NCI-H1436 treated with DMSO at 0.1 percent for 48 hours (cell line): ENCODE measurements at places on chromosomes 3 and 15.

DNA sequence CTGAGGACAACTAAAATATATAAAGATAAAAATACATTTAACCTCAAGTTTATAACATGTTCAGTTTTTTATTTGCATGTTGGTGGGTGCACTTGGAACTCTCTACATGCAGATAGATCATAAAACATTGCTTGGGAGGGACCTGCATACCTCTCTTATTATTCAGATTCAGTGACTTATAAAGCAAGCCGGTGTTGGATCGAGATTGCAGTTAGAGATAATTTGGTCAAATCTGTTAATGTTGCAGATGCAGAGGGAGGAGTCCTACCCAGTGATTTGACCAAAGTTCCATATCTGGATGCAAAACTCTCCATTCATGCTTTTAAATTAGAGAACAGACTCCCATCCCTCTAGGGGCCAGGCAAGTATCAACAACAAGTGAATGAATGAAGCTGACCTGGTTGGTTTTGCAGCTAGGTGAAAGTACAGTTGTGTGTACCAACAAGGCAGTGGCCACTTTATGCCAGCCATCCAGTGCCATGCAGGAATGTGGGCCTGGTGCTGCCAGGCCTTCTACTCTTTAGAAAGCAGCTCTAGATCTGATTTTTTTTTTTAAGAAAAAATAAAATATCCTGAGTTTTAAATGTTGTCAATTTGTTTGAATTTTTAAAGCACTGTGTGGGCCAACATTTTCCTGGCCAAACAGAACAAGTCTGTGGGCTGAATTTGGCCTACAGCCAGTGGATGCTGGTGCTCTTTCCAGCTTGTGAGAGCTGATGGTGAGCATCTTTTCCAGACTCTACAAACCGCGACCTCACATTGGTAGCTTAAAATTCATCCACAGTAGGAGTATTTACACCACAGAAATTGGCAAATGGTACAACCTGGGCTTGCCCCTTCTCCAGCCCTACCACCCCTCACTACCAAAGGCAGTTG lies 12.3 kb downstream of the CDIN1 start:
- DNase-seq: no peak

- no peak for DNase-seq
Measured at GRCh38 chr3:118412503-118412902, 622.1 kb downstream of the IGSF11 start.

- DNase-seq: no peak
Measured at GRCh38 chr3:134312873-134313846, 61.1 kb downstream of the AMOTL2 start.

GRCh38 chr3:45874677-45875346 lies 11.5 kb upstream of the CCR9 start:
- DNase-seq: no peak

GRCh38 chr15:66429117-66429516 lies 42.4 kb downstream of the MAP2K1 start:
- no peak for DNase-seq

GRCh38 chr15:86161250-86161649 lies 81.6 kb downstream of the AGBL1 start:
- no peak for DNase-seq

DNA sequence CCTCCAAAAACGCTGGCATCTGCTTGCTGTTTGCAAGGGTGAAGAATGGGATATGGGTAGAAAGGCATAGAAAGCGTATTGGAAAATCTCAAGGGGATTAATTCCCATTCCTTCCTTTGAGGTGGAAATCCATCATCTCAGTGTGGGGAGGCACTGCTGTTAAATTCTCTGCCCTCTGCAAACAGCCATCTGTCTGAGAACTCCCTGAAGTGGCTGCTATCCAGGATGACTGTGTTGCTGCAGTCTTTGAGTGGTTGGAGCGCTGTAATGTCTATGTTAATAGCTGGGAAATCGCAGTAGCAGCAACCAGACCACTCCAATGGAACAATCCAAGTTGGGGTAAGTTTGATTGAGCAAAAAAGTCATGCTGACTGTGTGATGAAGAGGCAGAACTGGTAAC lies 625.9 kb downstream of the NLGN1 start:
- DNase-seq: no peak

- DNase-seq: no peak
Measured at GRCh38 chr15:98946301-98947255, 61.0 kb downstream of the PGPEP1L start.

DNA sequence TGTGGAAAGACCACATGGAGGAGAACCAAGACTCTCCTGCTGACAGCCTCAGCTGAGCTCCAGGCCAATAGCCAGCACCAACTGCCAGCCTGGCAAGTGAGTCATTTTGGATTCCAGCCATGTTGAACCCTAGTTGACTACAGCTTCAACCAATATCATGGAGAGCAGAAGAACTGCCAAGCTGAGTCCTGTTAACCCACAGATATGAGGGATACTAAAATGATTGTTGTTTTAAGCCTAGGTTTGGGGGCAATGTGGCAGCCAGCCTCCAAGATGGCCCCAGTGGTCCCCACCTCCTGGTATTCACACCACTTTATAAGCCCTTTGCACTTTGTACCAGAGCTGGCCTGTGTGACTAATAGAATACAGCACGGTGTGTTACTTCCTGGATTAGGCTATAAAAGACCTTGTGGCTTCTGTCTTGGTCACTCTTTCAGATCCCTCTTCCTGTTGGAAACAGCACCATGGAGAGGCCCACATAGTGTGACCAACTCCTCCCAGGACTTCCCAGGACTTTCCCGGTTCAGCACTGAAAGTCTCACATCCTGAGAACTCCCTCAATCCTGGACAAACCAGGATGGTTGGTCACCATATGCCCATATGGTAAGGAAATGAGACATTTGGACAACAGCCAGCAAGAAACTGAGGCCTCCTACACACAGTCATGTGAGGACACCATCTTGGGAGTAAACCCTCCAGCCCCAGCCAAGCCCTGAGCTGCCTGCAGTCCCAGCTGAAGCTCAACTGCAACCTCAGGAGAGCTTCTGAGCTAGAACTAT lies 32.4 kb upstream of the CDV3 start:
- no peak for DNase-seq

GRCh38 chr15:81481346-81481745 lies 107.3 kb upstream of the TMC3 start:
- no peak for DNase-seq

- no peak for DNase-seq
Measured at GRCh38 chr3:182909318-182910040, 70.9 kb downstream of the DCUN1D1 start.

DNA sequence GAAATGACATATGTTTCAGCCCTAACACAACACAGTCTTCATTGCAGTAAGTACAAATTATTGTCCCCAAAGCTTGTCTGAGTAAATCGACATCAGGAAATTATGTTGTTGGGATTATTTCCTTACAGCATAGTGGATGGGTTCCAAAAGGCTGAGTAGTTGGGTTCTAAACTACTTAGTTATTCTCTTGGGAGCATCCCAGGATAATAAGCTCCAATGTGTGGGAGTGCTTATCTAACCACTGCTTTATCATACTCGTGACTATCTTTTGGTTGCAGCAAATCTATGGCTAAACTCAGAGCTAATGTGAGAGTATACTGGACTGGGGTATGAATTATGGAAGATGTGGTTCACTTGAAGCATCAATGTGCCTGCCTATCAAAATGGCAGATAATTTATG lies 128.5 kb downstream of the RBMS3 start:
- no peak for DNase-seq

DNA sequence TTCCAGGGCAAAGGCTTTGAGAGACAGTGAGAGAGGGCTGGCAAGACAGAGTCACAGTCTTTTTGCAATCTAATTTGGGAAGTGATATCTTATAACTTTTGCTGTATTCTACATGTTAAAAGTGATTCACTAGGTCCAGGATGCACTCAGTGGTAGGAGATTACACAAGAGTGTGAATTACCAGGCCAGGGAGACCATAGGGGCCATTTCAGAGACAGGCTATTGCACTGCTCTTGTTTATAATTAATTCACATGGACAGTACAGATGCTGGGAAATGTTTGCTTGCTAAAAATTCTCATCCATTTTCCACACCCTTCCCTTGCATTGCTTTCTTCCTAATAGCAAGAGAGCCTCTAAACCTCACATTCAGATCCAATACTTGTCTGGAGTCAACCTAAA lies 22.6 kb upstream of the POMGNT2 start:
- no peak for DNase-seq

DNA sequence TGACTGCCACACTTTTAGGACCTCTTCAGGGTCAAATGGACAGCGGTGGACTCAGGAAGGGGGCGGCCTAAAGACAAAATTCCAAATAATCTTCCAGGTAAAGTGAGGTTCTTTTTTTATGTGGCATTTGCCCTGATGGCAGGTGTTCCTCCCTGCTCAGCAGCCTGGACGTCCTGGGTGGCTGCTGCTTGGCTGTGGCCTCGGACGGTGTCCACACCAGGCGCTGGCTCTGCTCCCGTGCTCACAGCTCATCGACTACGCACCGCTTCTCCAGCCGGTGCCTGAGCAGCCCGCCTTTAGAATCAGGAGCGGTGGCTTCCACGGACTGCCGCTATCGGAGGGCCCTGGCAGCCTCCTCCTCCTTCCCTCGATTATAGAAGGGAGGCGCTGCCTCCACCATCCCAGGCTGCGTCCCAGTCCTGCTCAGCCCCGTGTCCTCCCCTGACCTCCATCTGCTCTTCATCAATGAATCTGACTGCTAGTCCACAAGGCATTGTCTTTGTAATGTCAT lies 41.9 kb downstream of the PCSK6 start:
- no peak for DNase-seq

- DNase-seq: no peak
Measured at GRCh38 chr3:25427155-25427554, 908 bp upstream of the RARB start.

DNA sequence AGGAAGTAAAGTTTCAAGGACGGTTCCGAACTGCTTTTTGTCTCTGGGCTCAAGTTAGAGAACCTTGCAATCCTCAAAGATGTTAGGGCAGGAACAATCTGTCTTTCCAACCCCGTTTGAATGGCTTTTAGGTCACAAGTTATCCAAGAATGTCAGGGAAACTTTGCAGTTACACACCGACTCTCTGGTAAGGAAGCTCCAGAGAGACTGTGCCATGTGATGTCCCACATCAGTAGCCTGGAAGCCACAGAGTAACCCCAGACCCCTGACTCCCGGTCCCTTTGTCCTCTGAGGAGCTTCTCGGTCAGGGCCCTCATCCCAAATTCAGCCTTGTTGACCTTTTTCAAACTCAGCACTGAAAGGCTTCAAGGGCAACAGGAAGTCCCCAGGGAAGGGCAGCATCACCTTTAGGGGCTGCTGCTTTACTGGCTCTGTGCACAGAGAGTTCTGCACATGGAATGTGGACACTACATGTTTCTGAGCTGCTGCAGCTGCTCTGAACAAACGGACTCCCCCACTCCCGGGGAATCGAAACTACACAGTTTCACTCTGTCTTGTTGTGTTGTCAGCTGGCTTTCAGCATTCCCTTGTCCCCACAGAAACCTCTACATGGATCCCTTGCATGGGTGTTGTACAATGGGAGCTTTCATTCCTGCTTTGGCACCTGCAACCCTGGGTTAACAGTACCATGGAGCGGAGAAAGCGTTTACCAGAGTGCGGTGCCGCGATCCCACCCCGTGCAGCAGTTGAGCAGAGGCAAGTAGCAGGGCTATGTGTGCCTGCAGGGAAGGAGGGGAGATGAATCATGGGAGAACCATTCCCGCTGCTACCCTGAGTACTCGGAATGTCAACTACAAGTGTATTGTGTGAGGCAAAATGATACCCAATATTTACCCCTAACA lies 408.2 kb upstream of the THBS1 start:
- DNase-seq: no peak

DNA sequence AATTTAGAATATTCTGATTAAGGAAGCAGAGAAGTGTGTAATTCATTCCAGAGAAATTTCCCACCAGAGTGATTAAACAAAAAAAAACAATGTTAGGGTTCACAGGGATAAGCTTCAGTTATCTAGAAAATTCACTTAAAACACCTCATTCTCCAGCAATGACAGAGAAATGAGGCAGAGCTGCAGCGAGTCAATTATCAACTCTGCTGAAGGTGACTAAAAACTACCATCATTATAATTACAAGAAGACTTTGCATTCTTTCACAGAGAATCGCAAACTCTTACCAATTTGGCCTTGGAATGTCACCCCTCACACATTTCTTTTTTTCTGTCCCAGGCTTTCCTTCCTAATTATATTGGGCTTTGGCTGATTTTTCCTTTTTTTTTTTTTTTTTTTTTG lies 117.1 kb downstream of the RAB11A start:
- no peak for DNase-seq

DNA sequence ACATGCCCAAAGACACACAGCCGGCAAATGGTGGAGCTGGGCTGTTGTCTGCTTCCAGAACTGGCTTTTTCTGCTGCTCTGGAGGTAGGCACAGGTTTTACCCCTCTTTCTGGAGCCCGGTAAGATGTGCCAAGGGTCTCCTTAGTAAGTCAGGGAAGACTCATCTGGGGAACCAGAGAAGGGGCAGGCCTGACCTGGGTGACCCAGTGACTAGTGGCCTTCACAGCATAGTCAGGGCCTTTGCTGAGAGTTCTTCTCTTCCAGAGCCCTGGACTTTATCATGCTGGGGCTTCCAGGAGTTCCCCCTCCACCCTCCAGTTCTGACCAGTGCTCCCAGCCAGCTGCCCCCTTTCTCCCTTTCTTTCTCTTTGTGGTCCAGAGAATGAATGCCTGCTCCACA lies 3.2 kb downstream of the CD276 start:
- no peak for DNase-seq

DNA sequence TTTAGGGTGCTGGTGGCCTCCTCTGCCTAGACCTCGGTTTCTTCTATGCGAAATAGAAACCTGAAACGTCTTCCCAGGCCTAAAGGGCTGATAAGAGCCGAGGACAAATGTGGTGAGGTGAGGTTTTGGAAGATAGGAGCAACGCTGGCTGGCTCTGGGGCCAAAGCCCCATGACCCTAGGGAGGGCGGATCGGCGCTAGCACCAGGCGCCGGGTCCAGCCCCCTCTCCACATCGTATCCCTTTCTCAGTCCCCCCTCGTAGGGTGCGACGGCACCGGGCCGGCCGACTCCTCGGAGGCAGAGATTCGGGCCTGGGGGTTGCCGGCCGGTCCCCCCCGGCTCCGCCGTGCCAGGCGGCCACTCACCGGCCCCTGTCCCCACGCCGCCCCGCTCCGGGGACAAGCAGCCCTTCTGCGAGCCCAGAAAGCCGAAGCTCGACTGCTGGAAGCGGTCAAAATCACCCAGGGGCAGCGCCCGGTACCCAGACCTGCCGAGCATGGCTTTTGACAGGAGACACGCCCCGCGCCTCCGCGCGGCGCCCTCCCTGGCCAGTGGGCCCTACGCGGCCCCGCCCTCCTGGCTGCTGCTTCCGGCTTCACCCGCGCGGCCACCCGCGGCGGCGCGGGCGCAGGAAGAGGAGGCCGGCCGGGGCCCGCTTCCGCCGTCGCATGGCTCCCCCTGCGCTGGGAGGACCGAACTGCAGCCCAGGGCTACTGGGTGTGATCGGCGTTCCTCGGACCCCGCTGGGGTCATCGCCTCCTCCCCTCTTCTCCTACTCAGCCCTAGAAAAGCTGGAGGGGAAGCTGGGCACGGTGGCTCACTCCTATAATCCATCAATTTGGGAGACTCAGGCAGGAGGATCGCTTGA lies at the start of gene STOML1:
Gene STOML1, minus strand, starts transcription at position 570 of the 868 bp plus-strand sequence. Its CDS starts 72 bp downstream, at position 498.
- DNase-seq: peak; percentile 44

DNA sequence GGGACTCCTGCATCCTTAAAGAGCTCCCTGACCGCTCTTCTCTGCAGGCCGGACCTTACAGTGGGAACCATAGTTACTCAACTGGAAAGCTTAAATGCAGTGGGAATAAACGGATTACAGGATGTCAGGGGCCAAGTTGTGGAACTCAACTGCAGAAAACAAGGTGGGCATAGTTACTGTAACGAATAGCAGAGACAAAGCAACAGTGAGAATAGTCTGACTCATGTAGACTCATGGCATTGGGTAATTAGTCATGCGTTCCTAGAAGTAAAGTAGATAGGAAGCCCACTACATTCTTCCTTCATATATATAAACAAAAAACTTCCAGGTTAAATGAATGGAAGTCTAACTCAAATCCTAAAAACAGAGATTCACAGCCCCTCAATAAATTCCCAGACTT lies 95.5 kb upstream of the CHRNA7 start:
- no peak for DNase-seq
